ENCODE measurements at places on chromosomes 16 and 17.

DNA sequence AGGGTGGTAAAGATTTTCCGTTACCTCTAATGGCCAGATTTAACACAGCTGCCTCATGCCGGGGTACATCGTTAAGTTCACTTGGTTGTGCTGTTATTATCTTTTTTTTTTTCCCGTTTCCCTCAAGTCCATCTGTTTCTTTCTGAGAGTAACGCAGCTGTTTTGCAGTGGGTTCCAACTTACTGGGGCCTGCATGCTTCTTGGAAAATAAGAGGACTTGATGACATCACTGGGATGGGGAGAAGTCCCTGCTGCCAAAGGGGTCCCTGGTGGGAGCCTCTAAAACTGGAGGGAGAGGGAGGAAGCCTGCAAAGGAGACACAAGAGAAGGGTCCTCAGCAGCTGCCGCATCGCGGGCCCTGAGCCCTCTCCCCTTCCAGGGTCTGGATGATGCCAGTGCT lies 77.8 kb upstream of the NOL11 start:
- DNase-seq = no peak

GRCh38 chr17:36592316-36592715 lies 637 bp downstream of the DHRS11 start:
- DNase-seq = no peak

GRCh38 chr16:65059406-65059980 lies 62.4 kb downstream of the CDH11 start:
- DNase-seq = no peak

GRCh38 chr17:21300601-21301571 lies 16.4 kb downstream of the MAP2K3 start:
- no peak for DNase-seq

DNA sequence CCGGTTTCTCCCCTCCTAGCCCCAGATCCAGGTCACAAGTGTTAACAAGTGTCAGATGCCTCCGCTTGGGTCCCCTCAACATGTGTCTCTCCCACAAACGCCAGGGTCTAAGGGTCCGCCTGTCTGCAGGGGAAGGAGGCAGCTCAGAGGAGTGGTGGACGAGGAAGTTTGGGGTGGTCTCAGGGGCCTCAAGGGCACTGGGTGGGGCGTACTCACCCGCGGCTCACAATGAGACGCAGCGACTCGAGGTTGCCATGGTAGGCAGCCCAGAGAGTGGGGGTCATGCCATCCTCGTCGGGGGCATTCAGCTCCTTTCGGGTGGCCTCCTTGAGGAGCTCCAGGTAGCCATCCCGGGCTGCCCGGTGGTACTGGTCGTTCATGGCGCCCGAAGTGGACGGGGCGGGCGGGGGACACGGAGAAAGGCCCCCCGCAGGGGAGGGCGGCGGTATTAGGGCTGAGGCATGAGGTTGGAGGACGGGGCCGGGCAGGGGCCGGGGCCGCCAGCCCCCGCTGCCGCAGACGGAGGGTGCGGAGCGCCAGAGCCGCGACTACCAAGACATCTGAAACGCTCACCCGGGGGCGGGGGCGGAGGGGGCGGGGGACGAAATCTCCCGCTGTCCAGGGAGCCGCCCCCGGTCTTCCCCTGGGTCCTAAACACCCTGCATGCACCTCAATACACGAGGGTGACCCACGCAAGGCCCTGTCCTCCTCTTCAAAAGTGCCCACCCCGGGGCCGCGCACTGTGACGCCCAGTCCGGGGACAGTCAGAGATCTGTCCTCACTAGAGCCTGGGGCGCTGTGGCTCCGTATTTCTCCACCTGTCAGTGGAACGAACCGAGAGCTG lies at the start of gene USH1G:
TSS of gene USH1G (minus strand) at position 562 of the 844 bp plus-strand sequence. CDS start at position 380, 182 bp downstream.
- no peak for DNase-seq

GRCh38 chr16:66750279-66751052 lies 943 bp downstream of the DYNC1LI2 start:
- no peak for DNase-seq

DNA sequence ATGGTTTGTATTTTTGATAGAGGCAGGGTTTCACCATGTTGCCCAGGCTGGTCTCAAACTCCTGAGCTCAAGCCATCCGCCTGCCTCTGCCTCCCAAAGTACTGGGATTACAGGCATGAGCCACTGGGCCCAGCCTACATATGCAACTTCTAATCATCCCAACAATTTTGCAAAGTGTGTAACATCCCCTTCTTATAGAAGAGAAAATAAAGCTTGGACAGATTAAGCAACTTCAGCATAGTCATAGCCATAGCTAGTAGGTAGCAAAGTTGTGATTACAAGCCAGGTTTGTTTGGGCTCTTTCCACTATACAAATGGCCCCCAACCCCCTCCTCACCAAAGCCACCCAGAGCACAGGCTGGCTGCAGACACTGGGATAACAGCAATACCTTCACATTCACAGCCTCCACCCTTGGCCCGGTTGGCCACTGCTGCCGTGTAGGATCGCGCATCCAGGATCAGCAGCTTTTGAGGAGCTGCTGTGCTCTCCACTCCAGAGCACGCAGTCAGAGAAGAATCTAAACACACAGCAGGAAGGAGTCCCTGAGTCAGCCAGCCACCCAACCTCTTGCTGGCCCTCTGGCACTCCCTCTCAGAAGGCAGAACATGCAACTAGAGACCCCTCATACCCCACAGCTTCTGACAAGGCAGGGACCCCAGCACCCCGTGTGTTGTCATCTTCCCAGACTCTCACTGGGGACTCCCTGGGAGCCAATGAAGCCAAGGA lies 7.9 kb downstream of the MTMR4 start:
- DNase-seq = no peak

DNA sequence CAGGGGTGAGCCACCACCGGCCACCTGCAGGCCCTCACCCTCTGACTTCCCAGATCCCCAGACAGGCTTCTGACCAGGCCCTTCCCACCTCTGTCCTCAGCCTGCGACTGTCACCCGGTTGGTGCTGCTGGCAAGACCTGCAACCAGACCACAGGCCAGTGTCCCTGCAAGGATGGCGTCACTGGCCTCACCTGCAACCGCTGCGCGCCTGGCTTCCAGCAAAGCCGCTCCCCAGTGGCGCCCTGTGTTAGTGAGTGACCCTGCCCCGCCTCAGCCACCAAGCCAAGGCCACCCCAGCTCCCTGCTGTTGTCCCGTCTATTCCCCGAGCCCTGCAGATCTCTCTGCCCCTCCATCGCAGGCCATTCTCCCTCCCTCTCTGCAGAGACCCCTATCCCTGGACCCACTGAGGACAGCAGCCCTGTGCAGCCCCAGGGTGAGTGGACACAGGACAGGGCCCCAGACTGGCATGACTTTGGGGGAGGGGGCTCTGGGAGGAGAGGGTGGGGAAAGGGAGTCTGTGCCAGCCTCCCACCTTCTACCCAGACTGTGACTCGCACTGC lies 1.9 kb downstream of the NTN3 start:
- DNase-seq = no peak

DNA sequence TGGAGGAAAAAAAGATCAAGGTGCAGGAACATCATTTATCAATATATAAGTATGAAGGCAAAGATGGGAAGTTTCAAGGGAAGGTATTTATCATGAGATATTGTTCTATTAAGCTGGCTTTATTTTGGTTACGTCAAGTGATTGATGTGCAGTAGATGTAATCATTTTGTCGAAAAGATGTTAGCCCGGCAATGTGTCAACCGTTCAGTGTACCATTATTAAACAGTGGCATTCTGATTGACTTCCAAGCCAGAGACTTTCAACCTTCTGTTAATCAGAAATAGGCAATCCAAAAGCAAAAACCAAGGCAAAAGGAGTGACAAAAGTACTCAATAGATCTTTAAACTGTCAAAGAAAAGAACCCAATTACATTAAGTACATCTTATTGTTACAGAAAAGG lies 1340.3 kb upstream of the GOT2 start:
- no peak for DNase-seq

- DNase-seq = no peak
Measured at GRCh38 chr16:49455991-49456745, 82.6 kb downstream of the C16orf78 start.

- DNase-seq = no peak
Measured at GRCh38 chr17:7644775-7645174, 6.0 kb upstream of the ATP1B2 start.

- DNase-seq = no peak
Measured at GRCh38 chr16:54282202-54282927, 4.2 kb downstream of the IRX3 start.

DNA sequence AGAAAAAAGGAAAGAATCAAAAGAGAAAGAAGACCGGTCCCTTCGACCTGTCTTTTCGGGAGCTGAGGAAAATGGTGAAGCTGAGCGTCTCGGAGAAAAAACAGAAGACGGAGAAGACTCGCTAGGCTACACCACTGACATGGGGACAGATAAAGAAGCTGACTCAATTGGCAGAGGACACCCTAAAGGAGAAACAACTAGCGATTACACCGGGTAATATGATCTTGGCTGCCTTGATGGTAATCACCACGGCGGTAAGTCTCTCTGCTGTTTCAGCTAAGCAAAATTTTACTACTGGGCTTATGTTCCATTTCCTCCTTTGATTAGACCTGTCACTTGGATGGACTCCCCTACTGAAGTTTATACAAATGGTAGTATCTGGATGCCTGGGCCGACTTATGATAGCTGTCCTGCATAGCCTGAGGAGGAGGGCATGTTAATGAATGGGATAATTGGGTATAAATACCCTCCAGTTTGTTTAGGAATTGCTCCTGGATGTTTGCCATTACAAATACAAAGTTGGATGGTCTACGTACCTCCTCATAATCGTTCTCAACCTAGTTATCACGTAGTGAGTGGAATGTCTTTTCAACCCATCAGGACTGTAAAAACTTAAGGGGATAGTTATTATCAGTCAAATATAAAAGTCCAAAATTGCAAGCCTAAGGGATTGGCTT lies 24.1 kb downstream of the ALOX15B start:
- DNase-seq = no peak

DNA sequence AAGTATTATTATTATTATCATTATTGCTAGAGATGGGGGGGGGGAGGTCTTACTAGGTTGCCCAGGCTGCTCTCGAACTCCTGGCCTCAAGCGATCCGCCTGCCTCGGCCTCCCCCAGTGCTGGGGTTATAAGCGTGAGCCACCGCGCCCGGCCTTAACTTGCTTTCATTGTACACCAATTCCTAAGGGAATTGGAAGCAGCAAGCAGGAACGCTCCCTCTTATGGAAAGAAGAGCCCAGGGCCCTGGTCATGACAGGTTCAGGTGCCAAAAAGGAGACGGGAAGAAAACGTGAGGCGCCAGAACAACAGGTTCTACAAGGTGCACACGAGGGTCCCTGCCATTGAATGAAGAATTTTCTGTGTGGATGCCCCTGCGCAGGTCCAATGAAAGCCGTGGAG lies 540 bp upstream of the RPL38 start:
- no peak for DNase-seq

DNA sequence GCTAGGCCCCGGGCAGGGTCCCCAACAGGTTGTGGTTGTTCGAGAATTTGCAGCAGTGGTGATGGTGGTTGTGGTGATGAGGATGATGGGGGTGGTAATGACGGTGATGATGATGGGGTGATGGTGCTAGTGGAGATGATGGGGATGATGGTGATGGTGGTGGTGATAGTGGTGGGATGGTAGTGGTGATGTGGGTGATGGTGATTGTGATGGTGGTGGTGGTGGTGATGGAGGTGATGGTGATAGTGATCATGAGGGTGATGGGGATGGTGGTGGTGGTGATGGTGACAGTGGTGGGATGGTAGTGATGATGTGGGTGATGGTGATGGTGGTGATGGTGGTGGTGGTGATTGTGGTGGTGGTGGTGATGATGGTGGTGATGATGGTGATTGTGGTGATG lies 343.3 kb downstream of the SEC14L1 start:
- no peak for DNase-seq

- DNase-seq = no peak
Measured at GRCh38 chr16:49344401-49344800, 29.2 kb upstream of the C16orf78 start.

GRCh38 chr17:49344914-49345313 lies 17.1 kb downstream of the ZNF652 start:
- DNase-seq = no peak

GRCh38 chr17:8736362-8736761 lies 8.3 kb downstream of the CCDC42 start:
- DNase-seq = no peak

DNA sequence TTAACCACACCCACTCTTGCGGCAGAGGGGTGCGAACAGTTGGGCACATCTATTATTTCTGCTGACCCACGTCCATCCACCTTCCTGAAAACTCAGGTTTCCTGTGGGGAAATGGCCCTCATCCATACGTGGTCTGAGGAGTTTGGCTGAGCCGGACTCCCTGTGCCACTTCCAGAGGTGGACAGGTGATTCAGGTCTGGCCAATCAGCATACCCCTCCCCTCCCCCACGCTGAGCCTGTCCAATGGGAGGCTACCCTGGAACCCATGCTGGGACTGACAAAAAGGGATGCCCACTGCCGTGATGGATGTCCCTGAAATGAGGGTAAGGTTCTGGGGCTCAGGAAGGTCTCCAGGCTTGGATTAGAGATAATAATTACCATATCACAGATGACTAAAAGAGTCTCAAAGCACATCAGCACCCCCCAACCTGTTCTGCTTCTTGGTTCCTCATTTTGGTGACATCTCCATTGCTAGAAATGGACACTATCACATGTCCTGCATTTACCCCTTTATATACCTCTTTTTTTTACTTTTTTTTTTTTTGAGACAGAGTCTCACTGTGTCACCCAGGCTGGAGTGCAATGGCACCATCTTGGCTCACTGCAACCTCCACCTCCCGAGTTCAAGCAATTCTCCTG lies 5.3 kb upstream of the MAPK7 start:
- no peak for DNase-seq

- no peak for DNase-seq
Measured at GRCh38 chr17:67211742-67212141, 33.3 kb downstream of the HELZ start.

DNA sequence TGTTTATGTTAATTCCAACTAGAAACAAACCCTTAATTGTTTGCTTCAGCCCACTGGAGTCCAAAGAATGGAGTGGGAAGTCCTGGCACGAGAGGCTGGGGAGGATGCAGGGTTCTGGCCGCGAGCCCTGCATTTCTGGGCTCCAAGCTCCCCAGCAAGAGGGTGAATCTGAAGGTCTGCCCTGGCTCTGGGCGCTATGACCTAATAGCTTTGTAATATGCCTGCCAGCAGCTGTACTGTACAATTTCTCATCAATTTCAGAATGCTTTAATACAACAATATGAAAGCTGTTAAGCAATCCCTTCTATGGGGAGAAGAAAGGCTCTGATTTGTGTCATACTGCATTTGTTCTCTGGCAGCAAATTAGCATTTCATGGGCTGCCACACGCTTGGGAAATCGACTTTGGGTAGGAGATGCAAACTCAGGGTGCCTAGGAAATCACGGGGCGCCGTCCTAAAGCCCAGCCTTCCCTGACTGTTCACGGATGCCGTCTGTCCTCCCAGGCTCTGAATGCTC lies 43.8 kb downstream of the NDEL1 start:
- no peak for DNase-seq

GRCh38 chr17:21289902-21290571 lies 5.5 kb downstream of the MAP2K3 start:
- no peak for DNase-seq

Data from NCI-H1417 treated with DMSO at 0.1 percent for 48 hours (cell line).